T1000 (cell line): ENCODE measurements at places on chromosomes 7 and 10.

DNA sequence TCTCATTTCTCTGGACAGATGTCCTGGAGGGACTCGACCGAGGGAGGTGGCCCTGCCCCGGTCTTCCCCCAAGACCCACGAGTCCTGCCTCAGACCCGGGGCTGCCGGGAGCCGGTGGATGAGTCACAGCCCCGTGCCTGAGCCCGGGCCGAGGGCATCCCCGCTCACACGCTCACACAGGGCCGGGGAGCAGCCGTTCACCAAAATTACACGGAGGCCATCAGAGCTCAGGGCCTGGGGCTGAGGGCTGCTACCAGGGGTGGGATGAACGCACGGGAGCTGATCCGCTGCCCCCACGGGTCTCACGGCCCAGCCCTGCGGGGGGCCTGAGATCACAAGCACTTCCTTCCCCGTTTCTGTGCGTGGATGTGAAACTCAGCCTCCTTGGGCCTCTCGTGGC lies 17.5 kb downstream of the FAM20C start:
- no peak for DNase-seq

DNA sequence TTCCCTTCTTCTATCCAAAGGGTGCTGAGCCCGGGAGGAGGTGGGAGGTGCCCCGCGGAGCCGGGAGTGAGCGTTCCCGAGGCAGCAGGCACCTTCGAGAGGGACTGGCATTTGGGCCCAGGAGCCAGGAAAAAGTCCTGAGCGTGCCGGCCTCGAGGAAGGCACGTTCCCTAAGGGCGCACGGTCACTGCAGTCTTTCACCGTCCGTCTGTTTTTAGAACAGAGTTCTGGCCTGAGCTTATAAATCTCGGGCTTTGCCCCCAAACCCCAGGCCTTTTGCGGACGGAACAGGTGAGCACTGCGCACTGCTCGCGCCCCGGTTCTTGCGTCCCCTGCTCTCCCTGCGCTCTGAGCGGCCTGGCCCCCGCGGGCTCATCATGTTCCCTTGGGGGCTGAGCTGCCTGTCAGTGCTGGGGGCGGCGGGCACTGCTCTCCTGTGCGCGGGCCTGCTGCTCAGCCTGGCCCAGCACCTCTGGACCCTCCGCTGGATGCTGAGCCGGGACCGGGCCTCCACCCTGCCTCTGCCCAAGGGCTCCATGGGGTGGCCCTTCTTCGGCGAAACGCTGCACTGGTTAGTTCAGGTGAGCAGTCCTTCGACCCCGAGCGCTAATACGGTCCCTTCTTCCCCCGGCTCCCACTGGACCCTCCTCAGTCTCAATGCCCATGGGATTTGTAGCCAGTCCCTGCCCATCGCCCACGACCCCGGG lies 442 bp downstream of the CYP26C1 start:
- DNase-seq = no peak

GRCh38 chr10:119320981-119321380 lies 113.6 kb downstream of the GRK5 start:
- DNase-seq = no peak

DNA sequence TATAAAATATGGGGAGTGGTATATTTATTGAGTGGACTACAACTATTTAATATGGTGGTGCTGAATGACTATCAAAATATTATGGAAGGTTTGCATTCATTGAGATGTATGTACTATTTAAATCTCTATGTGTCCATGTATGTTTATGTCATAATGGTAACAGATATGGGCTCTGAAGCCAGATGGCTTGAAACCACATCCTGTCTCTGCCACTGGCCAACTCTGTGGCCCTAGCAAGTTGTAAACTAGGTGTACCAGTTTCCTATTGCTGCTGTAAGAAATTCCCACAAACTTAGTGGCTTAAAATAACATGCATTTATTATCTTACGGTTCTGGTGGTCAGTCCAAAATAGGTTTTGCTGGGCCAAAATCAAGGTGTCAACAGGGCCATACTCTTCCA lies 198.1 kb upstream of the NFE2L3 start:
- DNase-seq = no peak

DNA sequence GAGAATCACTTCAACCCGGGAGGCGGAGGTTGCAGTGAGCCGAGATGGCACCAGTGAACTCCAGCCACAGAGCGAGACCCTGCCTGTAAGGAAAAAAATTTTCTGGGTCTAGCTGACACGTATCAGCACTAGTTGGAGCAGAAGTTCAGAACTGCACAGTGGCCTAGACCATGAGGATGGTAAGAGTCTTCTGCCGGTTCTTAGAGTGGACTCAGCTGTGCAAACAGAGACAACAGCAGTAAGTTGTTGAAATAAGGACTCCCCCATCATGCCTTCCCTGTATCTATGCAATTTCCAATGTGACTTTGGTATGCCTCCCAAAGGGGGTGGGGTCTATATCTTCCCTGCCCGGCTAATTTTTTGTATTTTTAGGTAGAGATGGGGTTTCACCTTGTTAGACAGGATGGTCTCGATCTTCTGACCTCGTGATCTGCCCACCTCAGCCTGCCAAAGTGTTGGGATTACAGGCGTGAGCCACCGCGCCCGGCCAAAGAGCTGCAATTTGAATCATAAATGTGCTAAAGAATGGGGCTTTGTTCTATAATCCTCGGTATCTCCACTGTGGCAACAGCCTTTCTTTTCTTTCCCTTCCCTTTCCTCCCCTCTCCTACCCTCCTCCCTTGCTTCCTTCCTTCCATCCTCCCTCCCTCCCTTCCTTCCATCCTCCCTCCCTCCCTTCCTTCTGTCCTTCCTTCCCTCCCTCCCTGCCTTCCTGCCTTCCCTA lies 14.5 kb upstream of the RNF216 start:
- no peak for DNase-seq
